HEK293T (cell line): ENCODE measurements at places on chromosomes 1 and 21.

GRCh38 chr1:110360431-110360830 lies 21.3 kb downstream of the RBM15 start:
- no peak for DNase-seq

DNA sequence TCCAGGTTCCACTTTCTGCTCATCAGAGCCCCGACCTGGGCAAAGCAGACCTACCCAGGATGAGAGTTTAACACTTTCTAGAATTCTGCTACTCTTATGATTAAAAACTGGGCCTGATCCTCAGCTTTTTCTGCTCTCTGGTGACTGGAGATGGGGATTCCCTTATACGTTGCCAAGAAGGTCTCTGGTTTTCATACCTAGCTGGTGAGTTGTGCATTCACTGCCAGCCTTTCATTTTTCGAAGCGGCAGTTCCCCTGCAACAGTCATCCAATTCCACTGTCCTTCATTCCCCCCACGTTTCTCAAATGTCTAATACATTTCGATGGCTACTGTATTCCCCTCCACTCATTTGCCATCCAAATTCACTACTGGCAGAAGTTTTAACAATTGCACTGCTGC lies 135.3 kb downstream of the ADSS2 start:
- DNase-seq = no peak

- DNase-seq = no peak
Measured at GRCh38 chr1:186950547-186950946, 121.8 kb downstream of the PLA2G4A start.

- DNase-seq = no peak
Measured at GRCh38 chr1:154611150-154611862, 3.3 kb upstream of the ADAR start.

- no peak for DNase-seq
Measured at GRCh38 chr1:80258659-80259058, 1252.1 kb upstream of the ADGRL4 start.

- DNase-seq = no peak
Measured at GRCh38 chr21:45347048-45347711, 57.8 kb upstream of the COL18A1 start.

DNA sequence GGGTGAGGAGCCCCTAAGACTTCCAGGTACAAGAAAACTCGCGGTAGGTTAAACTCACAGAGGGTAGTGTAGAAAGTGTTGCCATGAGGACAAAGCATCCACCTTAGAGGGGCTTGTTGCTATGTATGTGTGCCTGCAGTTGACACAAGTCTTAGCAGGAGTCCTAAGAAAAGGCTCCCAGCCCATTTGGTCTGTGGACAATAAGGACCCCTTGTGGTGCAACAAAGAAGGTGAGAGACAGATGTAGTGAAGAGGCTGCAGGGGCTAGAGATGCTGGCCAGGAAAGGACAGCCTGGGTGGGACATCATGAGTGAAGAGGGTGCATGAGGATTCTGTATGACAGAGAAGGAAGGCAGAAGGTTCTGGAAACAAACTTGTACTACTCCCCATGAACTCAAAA lies 36.3 kb upstream of the IL10 start:
- no peak for DNase-seq

DNA sequence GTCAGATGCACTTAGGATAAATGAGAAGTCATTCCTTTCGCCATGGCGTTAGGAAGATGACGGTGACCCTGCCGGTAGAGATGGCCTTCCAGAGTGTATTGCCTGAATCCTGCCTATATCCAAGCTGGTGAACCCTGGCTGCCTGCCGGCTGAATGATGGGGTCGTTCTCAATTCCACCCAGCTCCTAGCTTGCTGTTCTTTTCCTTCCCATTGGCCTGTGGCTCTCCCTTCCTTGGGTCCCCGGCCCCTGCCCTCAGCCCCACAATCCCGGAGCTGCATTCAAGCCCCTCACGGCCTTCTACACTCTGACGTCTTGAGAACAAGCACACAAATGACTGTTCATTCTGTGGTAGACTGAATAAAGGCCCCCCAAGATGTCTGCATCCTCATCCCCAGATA lies 28.2 kb upstream of the ZBTB21 start:
- no peak for DNase-seq

DNA sequence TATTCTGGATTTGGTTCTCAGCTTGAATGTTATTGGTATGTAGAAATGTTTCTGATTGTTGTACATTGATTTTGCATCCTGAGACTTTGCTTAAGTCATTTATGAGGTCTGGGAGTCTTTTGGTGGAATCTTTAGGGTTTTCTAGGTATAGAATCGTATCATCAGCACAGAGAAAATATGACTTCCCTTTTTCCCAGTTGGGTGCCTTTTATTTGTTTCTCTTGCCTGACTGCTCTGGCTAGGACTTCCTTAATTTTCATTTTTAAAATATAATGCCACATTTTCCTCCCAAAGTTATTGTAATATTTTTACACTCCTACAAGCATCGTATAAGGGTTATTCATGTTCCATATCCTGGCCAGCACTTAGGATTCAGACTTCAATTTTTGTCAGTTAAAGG lies 111.1 kb downstream of the FNBP1L start:
- DNase-seq = no peak

GRCh38 chr1:155177918-155178281 lies 4.3 kb downstream of the TRIM46 start:
- DNase-seq = no peak

DNA sequence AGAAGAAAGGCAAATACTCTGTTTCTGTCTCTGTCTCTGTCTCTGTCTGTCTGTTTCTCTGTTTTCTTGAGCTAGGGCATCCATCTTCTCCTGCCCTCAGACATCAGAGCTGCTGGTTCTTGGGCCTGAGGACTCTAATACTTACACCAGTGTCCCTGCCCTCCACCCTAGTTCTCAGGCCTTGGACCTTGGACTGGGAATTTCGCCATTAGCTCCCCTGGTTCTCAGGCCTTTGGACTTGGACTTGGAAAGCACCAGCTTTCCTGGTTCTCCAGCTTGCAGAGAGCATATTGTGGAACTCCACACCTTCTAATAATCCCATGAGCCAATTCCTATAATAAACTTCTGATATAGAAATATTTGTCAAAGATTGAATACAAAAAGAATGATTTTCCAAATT lies 32.6 kb downstream of the NBPF6 start:
- DNase-seq = no peak

DNA sequence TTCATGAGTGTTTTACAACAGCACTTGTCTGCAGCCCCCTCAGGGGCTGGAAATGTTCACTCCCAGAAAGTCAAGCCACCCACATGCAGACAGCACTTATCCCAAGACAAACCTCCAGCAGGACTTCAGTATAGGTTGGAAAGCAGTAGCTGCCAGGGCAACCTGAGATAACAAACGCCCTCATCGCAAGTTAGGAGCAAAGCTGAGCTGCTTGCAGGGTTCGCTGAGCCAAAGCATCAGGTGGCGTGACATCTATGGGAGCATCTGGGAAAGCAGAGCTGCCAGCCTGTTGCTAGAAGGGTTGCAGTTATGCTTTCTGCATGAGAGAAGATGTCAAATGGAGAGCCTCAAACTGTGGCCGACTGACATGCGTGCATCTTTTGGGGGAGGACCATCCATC lies 4.2 kb upstream of the STXBP3 start:
- DNase-seq = no peak

- no peak for DNase-seq
Measured at GRCh38 chr1:235802573-235803346, 63.9 kb downstream of the LYST start.

GRCh38 chr1:180256341-180257027 lies 26.4 kb downstream of the LHX4 start:
- no peak for DNase-seq

DNA sequence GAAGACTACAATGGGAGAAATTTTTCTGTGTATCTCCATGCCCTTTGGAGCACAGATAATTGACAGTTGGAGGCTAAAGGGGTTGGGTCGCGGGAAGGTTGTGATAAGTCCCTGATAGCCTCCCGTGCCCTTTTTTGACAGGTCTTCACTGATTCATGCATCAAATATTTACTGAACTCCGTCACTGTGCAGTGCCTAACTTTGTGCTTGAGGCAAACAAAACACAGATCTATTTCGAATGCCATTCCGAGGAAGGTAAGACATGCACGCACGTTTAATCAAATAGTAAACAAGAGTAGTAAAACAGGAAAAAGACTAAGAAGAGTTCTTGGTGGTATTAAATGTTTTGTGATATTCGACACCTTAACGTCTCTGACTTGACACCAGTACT lies 494 bp upstream of the PIP5K1A start:
- no peak for DNase-seq

- DNase-seq = no peak
Measured at GRCh38 chr1:54278941-54279422, 79.0 kb downstream of the MRPL37 start.

DNA sequence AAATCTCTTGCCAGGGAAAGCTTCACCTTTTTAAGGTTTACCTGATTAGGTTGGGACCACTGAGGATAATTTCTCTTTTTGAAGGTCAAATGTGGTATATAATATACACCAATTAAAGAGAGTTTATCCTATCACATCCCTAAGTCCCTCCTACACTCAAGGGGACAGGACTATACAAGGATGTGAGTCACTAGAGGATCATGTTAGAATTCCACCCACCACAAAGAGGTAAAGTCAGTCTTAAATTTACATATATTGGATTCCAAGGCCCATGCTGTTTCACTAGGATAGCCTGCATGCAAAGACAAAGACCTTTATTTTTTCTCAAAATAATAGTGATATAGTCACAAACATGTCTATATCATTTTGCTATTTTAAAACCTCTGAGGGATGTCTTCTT lies 164.4 kb downstream of the GIPC2 start:
- no peak for DNase-seq

DNA sequence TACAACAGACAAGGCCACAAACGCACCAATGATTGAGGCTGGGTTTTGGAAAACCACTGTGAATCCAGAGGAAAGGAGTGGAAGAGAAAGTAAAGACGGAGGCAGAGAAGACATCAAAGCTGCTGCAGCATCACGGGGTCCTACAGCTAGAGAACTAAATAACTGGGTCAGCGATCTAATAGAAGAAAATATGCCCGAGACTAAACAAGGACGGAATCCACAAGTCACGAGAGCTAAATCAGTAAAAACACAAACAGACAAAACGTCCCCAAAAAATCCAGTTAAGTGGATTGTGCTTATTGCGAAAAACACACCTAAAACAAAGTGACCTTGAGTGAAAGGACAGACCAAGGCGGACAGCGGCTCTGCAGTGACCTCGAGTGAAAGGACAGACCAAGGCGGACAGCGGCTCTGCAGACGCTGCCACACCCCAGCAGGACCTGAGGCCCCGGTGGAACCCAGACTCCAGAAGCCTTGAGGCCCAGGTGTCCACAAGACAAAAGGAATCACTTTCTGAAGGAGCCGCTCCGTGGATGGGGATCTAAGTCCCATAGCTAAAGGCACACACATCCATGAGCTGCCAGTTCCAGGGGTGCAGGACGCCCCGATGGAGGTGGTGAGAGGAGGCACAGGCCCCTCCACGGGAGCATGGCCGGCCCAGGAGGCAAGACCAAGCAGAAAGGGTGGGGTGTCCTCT lies 6.0 kb downstream of the FTCD start:
- DNase-seq = no peak

DNA sequence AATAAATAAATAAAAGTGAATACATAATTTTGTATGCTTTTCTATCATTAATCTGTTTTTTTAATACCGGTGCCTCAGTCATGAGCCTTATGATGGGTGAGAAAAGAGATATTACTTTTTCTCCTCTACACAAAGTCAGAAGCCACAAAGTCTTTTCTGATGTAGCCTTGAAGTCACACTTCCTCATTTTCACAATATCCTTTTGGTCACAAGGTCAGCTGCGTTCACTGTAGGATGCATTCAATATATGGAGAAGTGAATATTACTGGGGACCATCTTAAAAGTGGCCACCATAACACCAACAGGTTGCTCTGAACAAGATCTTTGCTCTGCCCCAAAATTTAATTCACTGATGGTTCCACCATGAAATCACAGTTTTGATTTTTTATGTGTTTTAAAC lies 83.3 kb upstream of the TNR start:
- DNase-seq = no peak

GRCh38 chr1:209265301-209265700 lies 318.2 kb upstream of the CAMK1G start:
- no peak for DNase-seq

- DNase-seq = no peak
Measured at GRCh38 chr1:58986996-58987767, 203.3 kb upstream of the JUN start.

DNA sequence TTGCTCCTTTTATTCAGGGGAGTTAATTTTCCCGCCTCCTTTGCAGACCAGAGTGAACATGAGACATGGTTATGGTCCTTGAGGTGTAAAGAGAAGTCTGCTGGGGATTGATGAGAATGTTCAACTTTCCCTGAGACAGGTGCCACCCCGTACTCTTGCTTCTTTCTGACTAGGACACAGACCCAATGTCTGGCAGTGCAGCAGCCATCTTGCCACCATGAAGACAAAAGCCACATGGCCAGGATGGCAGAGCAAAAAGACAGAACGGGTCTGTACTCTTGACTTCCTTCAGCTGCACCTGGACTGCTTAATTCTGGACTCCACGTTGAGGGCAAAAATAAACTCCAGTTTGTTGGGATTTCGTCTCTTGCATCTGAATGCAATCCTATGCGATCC lies 54.1 kb downstream of the KLHDC7A start:
- DNase-seq = no peak

DNA sequence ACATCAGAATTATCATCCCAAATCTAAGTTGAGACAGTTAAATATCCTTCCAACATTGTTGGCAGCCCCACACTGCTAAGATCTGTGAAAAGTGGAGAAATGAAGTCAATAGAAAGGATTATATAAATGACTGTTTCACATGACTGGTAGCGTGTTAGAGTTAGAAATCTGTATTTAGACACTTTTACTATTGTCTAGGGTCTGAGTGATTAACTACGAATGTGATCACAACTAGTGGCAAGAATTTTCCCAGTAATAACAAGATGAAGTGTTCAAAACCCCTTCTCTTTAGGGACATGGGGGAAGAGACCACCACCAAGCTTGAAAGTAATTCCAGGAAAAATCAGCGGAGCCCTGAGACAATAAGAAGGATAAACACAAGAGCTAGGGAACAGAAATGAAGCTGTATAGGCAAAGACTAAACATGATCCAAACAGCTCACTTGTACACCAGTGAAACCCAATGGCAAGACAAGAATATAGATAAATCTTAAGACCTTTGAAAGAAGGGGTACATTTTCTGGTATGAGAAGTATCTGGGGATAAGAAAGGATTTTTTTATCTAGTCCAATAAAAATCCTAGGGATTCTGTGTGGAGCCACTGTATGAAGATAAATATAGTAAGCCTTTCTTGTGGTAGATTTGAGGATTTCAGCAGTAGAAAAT lies 646.6 kb upstream of the USP24 start:
- no peak for DNase-seq

GRCh38 chr21:37682966-37683365 lies 233.3 kb downstream of the KCNJ6 start:
- no peak for DNase-seq

GRCh38 chr1:19169642-19170041 lies 40.4 kb downstream of the UBR4 start:
- DNase-seq = no peak
